ENCODE measurements at places on chromosomes 12 and 14.
A peak's percentile ranks its signal among the peaks of the same experiment; 100 is the strongest.

DNA sequence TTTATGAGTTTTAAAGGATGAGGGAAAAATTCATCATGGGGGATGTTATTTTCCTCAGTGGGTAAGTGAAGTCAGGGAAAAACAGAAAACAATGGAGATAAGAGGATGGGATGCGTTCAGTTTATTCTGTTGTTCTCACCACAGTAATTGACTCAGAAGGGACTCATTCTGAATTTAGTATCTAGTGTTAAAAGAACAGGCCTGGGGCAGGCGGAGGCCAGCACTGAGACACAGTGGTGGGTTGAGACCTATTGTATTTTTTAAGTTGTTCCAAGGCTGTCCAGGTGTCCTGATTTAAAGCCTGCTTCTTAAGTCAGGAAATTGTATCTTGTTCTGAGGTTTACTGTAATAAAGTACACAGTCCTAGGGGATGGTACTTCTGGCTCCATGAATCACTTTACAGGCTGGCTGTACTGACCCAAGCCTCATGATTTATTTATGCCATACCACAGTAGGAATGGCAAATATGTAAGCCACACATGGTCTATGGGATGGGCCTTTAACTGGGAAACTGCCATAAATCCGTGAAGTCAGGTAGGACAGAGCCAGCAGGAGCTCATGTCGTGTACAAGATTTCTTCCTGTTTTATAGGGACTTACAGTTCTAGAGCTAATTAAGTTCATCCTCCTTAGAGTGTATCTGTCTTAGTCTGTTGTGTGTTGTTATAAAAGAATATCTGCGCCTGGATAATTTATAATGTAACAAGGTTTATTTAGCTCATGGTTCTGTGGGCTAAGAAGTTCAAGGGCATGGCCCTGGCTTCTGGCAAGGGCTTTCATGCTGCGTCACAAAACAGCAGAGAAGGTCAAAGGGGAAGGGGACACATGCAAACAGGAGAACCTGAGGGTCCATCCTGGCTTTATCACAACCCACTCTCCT lies 244.1 kb downstream of the FBXL14 start:
- no peak for DNase-seq

DNA sequence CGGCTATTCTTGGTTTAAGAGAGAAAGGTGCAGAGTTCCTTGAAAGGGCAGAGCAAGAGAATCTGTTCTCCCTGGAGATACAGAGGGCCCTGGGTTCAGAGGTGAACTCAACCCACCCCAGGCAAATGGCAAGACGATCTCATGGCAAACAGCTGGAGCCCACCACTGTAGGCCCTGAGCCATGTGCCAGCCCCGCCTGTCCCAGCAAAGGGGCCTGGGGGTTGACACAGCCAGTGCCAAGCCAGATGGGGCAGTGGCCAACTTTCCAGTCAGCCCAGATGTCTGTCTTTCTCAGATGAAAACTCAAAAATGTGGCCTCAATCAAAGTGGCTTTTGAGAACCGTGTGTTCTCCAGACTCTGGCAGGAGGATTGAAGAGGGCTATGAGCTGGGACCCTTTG lies 51.8 kb downstream of the ISCA2 start:
- DNase-seq: no peak

DNA sequence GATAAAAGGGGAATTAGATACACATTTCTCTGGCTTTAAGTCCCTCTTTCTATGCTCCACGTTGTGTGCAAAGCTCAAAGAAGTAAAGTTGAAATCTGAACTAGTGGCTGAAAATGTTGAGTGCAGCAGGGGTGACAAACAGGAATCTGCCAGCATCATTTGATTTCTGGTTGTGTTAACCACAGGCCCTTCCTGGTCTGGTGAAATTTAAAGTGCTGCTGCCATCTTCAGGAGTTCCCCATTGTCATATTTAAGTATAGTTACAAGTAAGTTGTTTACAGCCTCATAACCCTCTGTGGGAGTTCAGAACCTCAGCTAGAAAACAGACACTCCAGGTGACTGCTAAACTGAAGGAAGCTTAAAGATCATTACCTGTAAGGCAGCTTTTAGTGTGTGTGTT lies 90.9 kb upstream of the CCDC196 start:
- peak; percentile 7 for DNase-seq

GRCh38 chr12:45329238-45329637 lies 113.3 kb downstream of the ANO6 start:
- no peak for DNase-seq

DNA sequence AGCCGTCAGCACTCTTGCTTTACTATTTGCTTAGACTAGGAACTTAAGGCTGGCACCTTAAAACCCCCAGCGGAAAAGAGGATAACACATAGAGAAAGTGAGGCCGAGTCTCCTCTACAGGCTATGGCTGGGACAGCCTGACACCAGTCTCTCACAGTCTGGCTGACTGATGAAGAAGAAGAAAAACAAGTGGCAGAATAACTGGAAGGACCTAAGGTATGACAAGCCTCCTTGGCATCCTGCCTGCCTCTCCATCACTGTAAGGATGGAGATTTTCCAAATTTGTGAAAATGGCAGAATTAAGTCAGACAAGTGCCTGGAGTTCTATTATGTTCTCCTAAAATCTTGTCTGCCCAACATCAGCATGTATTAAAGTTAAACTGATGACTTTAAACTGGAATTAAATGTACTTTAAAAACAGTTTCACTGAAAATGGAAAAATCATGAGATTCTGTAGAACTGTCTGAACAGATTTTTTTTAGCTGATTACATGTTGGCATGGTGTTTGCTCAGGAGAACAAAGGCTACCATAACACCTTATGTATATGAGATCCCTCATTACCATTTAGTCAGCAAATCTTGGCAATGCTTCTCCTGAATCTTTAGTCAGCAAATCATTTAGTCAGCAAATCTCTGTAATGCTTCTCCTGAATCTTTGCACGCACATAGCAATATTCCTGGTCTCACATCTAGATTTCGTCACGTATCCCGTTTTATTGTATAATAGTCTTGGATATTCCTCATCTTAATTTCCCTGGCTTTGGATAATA lies 140.3 kb upstream of the AEBP2 start:
- no peak for DNase-seq

- no peak for DNase-seq
These were observed 227.7 kb downstream of the FSCB start for GRCh38 chr14:44279357-44279756.

- no peak for DNase-seq
These were observed 1.7 kb downstream of the ARHGAP5 start for GRCh38 chr14:32078858-32079216.

DNA sequence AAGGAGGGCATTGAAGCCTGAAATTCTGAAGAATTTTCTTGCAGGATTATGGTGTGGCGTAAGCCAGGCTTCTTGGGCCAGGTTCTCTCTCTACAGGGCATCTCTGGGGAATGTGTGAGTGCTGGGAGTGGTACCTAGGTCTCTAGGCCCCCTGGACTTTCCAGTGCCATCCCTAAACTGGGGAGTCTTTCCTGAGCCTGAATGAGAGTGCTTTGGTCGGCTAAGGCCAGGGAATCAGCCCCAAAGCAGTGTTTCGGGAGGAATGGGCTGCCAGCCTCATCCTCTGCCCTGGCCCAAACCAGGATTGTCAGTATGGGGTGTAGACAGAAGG lies 93.9 kb downstream of the CALM1 start:
- no peak for DNase-seq

- no peak for DNase-seq
These were observed 459.7 kb downstream of the GXYLT1 start for GRCh38 chr12:41684997-41685396.

DNA sequence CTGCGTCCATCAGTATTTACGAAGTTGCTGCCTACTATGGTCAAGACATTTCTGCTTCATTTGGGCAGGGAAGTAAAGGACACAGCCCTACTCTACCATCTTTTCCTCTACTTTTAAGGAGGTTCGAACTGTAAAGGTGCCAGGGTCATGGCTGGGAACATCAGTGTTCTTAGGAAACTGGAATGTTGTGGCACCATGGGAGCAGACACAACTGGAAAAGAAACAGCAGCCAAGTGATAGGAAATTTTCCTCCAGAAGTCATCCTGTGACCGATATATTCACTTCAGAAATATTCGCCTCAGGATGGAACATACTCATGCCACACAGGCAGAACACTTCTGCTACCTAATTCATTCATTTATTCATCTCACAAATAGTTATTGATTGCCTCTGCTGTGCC lies 104.4 kb downstream of the ETV6 start:
- DNase-seq: no peak

DNA sequence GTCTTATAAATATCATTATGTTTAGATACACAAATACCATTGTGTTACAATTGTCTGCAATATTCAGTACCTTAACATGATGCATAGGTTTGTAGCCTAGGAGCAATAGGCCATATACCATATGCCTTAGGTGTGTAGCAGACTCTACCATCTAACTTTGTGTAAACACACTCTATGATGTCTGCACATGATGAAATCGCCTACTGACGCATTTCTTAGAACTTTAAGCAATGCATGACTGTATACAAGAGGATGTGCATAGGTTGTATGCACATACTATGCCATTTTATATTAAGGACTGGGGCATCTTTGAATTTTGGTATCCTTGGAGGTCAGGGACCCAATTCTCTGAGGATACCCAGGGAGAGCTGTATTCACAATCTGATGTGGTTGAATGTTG lies 10.1 kb upstream of the BTG1 start:
- DNase-seq: no peak

- DNase-seq: no peak
These were observed 39.9 kb downstream of the VEZT start for GRCh38 chr12:95257541-95257940.

- no peak for DNase-seq
These were observed 3.2 kb downstream of the USP44 start for GRCh38 chr12:95548056-95548538.

DNA sequence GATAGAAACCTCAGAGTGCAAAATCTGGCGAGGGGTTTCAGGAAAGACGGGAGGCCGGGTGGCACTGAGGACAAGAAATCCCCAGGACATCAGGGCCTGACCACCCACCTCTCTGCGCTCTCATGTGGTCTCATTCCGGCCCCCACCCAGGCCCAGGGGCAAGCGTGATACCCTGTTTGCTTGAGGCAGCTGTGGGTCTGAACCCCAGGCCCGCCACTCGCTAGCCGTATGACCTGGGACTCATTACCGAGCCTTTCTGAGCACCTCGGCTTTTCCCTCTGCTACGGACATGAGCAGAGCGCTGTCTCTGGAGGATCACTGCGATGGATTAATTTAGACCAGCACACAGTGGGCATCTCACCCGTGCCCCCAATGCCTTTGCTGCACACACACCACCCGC lies 25.5 kb upstream of the BCDIN3D start:
- DNase-seq: no peak

- DNase-seq: no peak
These were observed 19.7 kb downstream of the SOAT2 start for GRCh38 chr12:53122961-53123468.

- DNase-seq: no peak
These were observed 123.2 kb upstream of the MAX start for GRCh38 chr14:65225299-65226159.

DNA sequence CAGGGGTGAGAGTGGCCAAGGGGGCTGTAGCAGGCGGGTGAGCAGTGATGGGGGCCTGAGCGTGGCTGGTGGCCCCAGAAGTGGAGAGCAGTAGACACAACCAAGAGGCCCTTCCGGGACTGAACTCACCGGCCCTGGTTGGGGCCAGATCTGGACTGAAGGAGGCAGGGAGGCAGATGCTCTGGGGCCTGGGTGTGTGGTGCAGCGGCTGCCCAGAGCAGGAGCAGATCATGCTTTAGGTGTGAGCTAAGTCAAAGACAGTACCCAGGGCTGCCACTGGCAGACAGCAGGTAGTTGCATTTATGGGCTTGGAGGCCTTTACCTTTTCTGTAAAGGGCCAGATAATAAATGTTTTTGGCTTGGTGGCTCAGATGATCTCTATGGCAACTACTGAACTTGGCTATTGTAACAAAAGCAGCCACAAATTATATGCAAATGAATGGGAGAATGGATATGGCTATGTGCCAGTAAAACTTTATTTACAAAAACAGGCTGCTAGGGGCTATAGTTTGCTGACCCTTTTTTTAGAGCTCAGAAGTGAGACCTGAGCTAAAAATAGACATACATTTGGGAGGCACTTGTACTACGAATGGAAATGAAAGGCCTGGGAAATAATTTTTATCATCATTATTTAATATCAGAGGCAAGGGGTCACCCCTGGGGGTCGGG lies 25.6 kb downstream of the SETD1B start:
- DNase-seq: no peak

- DNase-seq: no peak
These were observed 83.9 kb downstream of the PIK3C2G start for GRCh38 chr12:18345021-18345735.

GRCh38 chr14:100530270-100531072 lies 56.7 kb downstream of the BEGAIN start:
- DNase-seq: no peak

Data from GM18507 (cell line).